ENCODE measurements at places on chromosomes 4 and X. TPM values are rescaled to one million over a fixed set of nuclear protein-coding genes. Genes with fewer than 3 reads are reported as not detected.

RCHY1 gene
- polyA plus RNA-seq: 16.3 TPM

DNA sequence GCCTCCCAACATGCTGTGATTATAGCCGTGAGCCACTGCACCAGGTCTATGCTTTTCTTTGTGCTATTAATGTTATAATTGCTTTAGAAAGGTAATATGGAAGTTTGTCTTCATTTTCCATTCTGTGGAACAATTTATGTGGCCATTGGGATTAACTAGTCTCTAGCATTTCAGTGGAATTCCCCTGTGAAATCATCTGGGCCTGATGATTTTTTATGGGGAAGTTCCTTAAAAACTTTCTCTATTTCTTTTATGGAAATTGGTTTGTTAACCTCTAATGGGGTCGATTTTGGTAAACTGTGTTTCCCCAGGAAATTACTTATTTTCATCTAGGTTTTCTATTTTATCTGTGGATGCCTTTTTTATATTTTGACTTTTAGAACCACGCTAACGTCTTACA lies 11.3 kb downstream of the TIMP1 start:
- DNase-seq: no peak

DNA sequence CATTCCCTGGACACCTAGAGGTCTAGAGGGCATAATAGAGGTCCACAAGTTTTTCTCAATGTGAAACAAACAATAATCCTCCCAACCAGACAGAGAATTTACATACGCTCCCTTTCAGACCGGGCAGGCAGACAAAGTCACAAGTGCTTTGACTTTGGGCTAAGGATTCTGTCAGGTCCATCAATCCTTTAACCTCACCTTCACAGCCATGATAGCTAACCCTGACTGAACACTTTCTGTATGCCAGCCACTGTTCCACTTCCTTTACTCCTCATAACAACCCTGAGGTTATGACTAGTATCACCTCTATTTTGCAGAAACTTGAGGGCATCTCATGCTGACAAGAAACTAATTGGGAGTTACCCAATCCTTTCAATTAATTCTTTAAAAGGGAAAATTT lies 118.8 kb upstream of the AFF2 start:
- DNase-seq: no peak

CLDN22 gene
- polyA plus RNA-seq: not detected

HDAC8 gene
- 48.1 TPM for polyA plus RNA-seq

GRCh38 chrX:27889878-27890277 lies 82.1 kb downstream of the MAGEB10 start:
- no peak for DNase-seq

GRCh38 chrX:87679849-87680248 lies 162.2 kb downstream of the KLHL4 start:
- DNase-seq: no peak

- DNase-seq: no peak
Observed at GRCh38 chrX:2965965-2966364, 36.8 kb upstream of the ARSD start.

GRCh38 chrX:73850124-73851013 lies 287.4 kb downstream of the CHIC1 start:
- DNase-seq: no peak

GRCh38 chrX:2955281-2955680 lies 26.1 kb upstream of the ARSD start:
- DNase-seq: no peak

Measured in heart right ventricle (tissue), 16 donors.